Activated CD4-positive, alpha-beta memory T cell treated with anti-CD3 and anti-CD28 coated beads for 36 hours (primary cell): ENCODE measurements at places on chromosomes 11 and 22.

GRCh38 chr22:20659258-20659657 lies 114.7 kb upstream of the SERPIND1 start:
- no peak for DNase-seq

DNA sequence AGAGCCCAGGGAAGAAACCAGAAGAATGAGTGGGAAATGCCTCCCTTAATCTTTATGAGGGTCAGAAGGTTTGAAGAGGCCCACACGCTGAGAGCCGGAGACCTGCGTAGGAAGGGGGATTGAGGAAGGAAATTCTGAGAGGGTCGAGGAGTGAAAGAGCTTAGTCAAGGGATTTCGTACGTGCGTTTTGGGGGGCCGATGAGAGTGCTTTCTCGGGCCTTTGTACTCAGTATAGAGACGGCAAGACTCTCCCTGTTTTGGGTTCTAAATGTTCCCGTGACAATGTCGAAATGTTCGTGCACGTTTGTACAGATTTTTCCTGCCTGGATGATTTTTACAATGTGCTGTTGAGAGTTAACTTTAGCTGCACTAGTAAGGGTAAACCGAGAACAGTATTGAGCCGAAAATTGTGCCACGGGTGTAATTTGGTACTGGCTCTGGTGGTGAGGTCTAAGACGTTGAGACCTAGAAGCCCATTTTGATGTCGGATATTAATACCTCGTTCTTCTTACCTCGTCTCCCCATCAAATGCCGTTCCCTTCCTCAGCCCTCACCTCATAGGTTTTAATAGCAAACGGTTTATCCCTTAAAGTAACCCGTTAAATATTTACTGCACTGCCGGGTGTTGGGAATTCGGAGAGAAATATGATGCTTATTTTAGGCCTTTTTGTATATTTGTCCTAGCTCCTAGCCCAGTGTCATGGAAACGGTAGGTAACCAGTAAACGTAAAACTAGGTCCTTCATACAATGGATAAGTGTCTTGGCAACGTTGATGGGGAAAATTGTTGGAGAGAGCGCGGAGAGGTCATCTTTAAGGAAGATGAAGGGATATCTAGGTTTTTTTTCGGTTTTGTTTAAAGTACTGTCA lies 734 bp downstream of the C11orf58 start:
- no peak for DNase-seq

- DNase-seq = no peak
These were observed 19.6 kb upstream of the PISD start for GRCh38 chr22:31681349-31682345.

GRCh38 chr11:12160680-12161079 lies 50.3 kb downstream of the MICAL2 start:
- DNase-seq = peak; percentile 6

- DNase-seq = no peak
These were observed 42.1 kb upstream of the MYEOV start for GRCh38 chr11:69251639-69252489.

GRCh38 chr11:3359092-3359824 lies 19.7 kb downstream of the ZNF195 start:
- DNase-seq = no peak

GRCh38 chr11:121131656-121132055 lies 30.6 kb downstream of the TECTA start:
- DNase-seq = no peak

DNA sequence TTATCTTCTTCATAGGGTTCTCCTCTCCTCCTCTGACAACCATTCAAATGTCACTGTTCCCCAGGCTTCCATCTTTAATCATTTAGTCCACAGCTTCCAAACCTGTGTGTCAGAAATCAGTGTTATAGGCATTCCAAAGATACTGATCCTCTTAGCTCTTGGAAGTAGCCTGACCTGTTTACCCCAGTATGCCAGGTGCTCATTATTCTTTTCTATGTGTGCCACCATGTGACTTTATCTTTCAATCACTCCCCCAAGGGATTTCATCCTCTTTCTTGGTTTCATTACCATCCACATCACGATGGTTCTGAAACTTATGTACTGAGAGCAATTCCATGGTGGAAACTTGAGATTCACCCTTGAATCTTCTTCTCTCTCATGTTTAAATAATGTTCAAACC lies 7.6 kb downstream of the POU2AF2 start:
- no peak for DNase-seq

- DNase-seq = peak; percentile 34
These were observed 15.6 kb upstream of the INCENP start for GRCh38 chr11:62108017-62108750.

DNA sequence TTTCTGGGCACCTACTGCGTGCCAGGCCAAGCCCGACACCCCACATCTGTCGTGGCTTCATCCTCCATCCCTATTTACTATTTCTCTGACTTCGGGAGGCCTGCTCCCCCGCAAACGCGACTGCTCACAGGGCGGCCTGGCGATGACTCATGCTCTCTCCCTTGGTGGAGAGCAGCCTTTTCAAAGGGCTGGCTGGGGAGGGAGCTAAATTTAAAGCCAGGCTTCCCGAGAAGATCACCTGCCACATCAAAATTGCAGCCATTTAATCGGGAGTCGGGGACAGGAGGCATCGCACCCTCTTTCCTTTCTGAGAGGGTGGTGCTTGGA lies 24.9 kb upstream of the SHISAL1 start:
- DNase-seq = peak; percentile 33
